Naive thymus-derived CD8-positive, alpha-beta T cell (primary cell): ENCODE measurements at places on chromosomes 13 and 19. TPM values are rescaled to one million over a fixed set of nuclear protein-coding genes. Genes with fewer than 3 reads are reported as not detected.

- no peak for DNase-seq
Measured at GRCh38 chr13:71055047-71055446, 812.0 kb downstream of the DACH1 start.

DNA sequence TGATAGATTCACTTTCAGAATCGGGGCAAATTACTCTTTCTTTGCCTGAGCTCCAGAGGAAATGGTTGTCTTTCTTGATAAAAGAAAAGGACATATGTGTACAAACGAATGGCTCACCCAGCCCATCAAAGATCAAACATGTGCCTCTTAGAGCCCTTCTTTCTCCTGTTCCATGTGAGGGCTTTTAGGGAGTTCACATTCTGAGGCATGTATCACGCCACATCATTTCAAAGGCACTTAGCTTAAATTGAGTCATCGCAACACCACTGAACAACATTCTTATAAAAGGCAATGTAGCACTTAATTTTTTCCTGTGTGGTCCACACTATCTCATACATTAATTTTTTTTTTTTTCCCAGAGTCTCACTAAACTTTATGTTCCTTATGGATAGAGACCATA is 521.0 kb downstream of the SUCLA2 start:
- DNase-seq, result no peak

GRCh38 chr13:31168166-31168565 is 6.5 kb upstream of the HSPH1 start:
- DNase-seq, result no peak

DNA sequence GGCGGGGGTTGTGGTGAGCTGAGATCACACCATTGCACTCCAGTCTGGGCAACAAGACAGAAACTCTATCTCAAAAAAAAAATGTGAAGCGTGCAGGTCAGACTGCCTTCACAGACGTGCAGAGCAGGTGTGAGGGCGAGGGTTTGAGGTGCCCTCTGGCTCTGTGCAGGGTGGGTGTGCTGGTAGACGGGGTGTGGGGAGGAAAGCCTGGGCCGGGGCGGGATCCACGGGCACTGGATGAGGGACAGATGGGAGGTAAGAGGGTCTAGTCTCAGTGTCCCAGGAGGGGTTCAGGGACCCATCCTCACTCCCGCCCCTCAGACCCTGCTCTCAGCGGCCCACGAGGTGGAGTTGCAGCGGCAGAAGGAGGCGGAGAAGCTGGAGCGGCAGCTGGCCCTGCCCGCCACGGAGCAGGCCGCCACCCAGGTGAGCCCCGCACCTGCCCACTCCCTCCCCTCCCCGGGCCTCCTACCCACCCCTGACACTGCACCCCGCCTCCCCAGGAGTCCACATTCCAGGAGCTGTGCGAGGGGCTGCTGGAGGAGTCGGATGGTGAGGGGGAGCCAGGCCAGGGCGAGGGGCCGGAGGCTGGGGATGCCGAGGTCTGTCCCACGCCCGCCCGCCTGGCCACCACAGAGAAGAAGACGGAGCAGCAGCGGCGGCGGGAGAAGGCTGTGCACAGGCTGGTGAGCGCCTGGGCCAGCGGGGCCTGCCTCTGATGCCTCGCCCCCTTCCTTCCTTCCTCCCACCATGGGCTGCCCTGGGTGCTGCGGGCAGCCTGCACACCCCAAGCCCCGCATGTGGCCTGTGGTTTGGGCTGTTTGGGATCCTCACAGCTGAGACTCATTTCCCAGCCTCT is 9.1 kb downstream of the NOP53 start:
- no peak for DNase-seq

DNA sequence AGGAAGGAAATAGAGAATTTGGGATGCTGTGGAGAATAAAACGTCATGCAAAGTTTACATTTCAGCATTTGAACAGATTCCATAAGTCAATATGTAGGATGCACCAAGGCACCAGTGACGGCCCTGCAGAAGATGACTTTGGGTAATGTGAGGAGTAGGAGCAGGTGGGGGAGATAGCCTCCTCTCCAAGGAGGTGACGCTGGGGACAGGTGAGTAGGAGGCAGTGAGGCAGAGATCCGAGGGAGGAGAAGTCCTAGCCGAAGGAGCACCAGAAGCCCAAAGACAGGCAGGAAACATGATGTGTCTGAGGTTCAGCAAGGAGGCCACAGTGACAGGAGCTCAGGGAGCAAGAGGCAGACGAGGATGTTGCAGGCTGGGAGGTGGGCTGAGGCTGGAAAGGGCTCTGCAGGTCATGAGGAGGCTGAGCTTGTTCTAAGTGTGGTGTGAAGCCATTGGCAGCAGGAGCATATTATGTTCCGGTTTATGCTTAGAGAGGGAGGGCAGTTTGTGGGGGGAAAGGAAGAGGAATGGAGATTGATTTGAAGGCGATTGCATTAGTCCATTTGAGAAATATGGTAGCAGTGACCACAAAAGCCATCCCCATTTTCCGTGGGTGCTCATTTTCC is 55.7 kb upstream of the C1QTNF9 start:
- no peak for DNase-seq

- DNase-seq, result no peak
Measured at GRCh38 chr13:109130093-109130835, 500.9 kb downstream of the MYO16 start.

- no peak for DNase-seq
Measured at GRCh38 chr13:41897126-41897525, 63.8 kb downstream of the VWA8 start.

GRCh38 chr19:7844405-7844804 is 14.4 kb downstream of the EVI5L start:
- no peak for DNase-seq

DNA sequence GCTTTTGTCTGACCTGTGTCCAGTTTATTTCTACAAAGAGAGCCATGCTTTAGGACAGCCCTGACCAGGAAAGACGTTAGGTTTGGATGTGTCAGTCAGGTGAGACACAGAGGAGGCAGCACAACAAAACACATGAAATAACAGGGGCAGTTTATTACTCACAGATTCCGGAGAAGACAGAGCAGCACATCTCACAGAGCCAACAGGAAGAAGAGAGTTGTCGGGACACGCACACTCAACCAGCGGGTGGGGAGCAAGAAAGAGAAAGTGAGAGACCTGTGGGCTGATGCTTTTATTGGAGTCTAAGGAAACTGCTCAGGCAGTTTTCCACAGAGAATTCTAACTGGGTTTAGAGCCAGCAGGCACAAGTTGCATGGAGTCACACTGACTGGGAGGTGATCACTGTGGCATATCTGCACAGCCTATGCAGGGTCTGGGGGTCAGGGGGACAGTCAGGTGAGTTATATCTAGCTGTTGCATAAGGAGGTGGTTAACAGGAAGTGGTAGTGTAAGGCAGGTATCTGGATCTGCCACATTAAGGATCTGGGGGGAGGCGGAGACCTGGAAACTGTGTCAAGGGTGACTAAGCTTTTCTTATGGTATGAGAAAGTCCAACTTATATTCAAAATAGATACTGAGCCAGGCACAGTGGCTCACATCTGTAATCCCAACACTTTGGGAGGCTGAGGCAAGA is 24.1 kb upstream of the CEACAM20 start:
- DNase-seq, result no peak

DNA sequence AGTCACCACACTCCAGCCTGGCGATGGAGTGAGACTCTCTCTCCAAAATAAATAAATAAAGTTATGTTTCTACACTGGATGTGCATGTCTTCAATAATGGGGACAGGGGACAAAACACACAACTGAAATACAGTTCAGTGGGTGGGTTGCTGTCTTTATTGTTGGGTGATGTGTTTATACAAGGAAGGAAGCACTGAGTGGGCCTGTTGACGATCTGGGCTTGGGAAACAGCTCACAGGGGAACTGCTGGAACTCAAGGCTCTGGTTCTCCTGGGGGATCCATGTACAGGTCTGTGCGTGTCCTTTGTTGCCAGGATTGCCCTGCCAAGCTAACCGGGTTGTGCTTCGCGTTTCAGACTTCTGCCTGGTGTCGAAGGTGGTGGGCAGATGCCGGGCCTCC is 18.9 kb downstream of the SPINT2 start:
- DNase-seq, result no peak

- no peak for DNase-seq
Measured at GRCh38 chr19:37874784-37875183, 31.6 kb downstream of the WDR87 start.

DNA sequence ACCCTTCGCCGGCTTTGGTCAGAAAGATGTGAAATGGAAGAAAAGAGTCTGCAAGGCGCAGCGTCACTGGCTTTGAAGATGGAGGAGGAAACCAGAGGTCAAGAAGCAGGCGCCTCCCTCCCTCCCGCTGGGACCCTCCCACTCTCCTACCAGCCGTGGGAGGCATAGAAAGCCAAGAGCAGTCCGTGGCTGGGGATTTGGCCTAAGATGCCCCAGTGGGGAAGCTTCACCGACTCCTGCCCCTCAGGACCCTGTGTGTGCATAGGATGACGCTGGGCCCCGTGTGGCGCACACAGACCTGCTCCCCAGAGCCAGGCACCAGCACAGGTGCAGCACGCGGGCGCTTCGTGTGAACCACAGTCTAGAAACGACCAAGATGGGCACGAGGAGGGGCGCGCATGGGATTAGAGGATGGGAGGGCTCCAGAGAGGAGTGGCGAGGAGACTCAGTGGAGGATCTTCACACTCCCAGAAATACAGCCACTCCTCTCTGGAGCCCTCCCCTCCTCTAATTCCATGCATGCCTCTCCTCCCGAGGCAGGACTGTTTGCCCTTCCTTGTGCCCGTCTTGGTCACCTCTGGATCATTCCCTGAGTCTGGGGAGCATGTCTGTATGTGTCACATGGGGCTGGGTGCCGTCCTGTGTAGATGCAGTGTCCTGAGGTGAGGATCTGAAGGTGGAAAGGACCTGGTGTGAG is 194.3 kb downstream of the TEX29 start:
- DNase-seq, result no peak

DNA sequence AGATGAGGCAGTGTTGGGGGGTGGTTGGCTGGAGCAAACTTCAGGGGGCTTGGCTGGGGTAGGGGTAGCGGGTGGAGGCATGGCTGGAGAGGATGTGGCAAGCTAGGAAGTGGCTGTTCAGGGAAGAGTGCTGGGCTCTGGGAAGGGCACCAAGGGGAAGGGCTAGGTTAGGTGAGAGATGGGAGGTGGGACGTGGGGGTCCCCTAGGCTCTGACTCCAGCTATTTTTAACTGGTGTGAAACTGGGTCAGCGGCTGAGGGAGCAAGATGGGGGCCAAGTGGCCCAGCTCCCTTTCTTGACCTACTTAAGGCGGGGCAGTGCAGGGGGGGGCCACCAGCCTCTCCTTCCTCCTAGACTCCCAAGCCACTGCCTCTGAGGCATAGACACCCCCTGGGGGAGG is 7.3 kb downstream of the KCNC3 start:
- no peak for DNase-seq

DNA sequence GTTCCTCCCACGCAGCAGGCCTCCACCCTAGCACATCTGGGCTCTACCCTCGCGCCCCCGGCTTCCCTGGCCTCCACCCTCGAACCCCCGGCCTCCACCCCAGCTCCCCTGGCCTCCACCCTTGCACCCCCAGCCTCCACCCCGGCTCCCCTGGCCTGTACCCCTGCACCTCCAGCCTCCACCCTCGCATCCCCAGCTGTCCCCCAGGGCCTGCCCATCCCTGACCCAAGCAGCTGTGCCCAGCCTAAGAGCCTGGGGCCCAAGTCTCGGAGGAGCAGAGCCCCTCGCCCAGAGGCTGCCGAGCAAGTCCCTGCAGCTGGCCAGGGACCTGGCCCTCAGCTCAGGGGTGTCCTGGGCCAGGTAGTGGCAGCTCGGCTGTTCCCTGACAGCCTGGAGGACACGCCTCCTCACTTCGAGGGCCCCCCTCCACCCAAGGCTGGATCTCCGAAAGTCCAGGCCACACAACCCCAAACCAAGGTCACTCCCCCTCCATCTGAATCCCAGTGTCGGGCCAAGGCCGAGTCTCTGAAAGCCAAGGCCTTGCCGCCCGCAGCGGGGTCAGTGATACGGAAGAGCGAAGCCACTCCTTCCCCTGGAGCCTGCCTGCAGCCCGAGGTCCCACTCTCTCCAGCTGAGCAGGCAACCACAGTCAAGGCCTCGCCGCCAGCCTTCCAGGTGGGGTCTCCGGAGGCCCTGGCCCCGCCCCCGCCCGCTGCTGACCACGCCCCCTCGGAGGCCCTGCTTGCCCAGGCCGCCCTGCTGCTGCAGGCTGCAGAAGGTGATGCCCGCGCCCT is 7.9 kb upstream of the ARHGAP33 start:
- DNase-seq, result no peak

- no peak for DNase-seq
Measured at GRCh38 chr19:19181488-19181998, 10.4 kb downstream of the BORCS8 start.

DNA sequence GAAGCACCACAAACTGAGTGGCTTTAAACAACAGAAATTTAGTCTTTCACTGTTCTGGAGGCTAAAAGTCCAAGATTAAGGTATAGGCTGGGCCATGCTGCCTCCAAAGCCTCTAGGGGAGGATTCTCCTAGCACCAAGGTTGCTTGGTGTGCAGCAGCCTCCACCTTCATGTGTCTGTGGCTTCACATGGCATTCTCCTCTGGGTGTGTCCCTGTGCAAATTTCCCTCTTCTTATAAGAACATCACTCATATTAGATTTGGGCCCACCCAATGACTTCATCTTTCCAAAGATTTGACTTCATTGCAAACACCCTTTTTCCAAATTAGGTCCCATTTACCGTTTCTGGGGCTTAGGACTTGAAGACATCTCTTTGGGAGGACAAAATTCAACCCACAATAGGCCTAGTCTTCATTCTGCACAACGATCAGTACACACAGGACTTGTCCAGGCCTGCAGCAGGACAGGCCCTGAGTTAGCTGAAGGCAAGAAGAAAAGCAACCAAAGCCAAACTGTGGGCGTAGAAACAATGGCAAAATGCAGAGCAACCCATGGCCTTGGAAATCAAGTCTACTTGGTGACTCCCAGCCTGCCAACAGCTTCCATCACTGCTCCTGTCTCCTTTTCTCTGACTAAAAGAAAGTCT is 521.2 kb upstream of the NBEA start:
- no peak for DNase-seq

DNA sequence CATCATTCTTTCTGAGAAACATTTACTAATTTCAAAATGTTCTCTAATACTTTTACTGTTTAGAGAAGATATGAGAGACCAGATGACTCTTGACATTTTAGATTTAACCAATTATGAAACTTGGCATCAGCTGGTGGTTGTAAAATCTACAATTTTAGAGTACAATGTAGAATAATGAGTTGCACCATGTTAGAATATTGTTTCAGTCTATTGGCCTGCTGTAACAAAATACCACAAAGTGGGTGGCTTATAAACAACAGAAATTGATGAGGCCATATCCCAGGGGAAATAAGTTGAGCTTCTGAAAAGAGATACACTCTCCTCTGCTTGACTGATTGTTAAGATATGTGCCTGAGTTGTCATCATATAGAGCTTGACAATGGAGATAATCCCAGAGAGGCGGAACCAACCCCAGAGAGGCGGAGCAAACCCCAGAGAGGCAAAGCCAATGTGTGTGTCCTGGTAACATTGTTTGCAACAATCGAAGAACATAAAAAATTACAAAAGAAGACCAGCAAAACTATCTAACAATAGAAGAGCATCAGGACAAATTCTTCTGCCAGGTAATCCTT is 373.0 kb upstream of the SLITRK1 start:
- DNase-seq, result no peak

- DNase-seq, result no peak
Measured at GRCh38 chr13:28489524-28489931, 5.4 kb downstream of the FLT1 start.

GPR18 gene
- polyA plus RNA-seq, result 37.0 TPM

PSG11 gene
- polyA plus RNA-seq, result not detected

MBD3L3 gene
- not detected for polyA plus RNA-seq

IGFL1 gene
- polyA plus RNA-seq, result not detected

ZNF71 gene
- polyA plus RNA-seq, result 9.8 TPM

WDFY2 gene
- polyA plus RNA-seq, result 4.4 TPM

SUGT1 gene
- polyA plus RNA-seq, result 50.4 TPM

GJA3 gene
- 0.19 TPM for polyA plus RNA-seq

EPS8L1 gene
- 2.1 TPM for polyA plus RNA-seq

NECTIN2 gene
- not detected for polyA plus RNA-seq

NMRK2 gene
- polyA plus RNA-seq, result not detected

KXD1 gene
- 80.2 TPM for polyA plus RNA-seq

MYO9B gene
- polyA plus RNA-seq, result 3.3 TPM

CGB8 gene
- not detected for polyA plus RNA-seq
